ENCODE measurements at places on chromosomes 6 and 20.

- H3K36me3 ChIP-seq = peaks cover 3% of the 10 kb centered on the region
- H3K4me3 ChIP-seq = no peak overlapping the region
Observed at GRCh38 chr20:63297796-63298572, 5.0 kb downstream of the COL20A1 start.

GRCh38 chr6:43368259-43369160, 937 bp downstream of the ZNF318 start:
- H3K4me1 ChIP-seq = peaks cover 17% of the 10 kb centered on the region
- H3K4me3 ChIP-seq = peak overlapping the region; percentile 81
- peak overlapping the region; percentile 75 for H3K27ac ChIP-seq
- peak; percentile 28 for DNase-seq
- H3K27me3 ChIP-seq = no peaks in the 10 kb centered on the region

DNA sequence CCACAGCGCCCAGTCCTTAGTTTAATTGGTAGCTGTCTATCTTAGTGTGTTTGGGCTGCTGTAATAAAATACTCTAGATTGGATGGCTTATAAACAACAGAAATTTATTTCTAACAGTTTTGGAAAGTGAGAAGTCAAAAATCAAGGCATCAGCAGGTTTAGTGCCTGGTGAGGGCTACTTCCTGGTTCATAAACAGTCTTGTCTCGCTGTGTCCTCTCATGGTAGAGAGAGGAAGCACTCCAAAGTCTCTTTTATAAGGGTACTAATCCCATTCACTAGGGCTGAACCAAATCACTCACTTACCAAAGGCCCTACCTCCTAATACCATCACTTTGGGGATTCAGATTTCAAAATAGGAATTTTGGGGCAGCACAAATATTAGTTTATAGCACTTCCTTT, 336.9 kb upstream of the RSPO3 start:
- H3K4me1 ChIP-seq = no peaks in the 10 kb centered on the region
- H3K4me3 ChIP-seq = no peak overlapping the region
- no peak for DNase-seq
- H3K27me3 ChIP-seq = no peaks in the 10 kb centered on the region
- H3K36me3 ChIP-seq = no peaks in the 10 kb centered on the region

DNA sequence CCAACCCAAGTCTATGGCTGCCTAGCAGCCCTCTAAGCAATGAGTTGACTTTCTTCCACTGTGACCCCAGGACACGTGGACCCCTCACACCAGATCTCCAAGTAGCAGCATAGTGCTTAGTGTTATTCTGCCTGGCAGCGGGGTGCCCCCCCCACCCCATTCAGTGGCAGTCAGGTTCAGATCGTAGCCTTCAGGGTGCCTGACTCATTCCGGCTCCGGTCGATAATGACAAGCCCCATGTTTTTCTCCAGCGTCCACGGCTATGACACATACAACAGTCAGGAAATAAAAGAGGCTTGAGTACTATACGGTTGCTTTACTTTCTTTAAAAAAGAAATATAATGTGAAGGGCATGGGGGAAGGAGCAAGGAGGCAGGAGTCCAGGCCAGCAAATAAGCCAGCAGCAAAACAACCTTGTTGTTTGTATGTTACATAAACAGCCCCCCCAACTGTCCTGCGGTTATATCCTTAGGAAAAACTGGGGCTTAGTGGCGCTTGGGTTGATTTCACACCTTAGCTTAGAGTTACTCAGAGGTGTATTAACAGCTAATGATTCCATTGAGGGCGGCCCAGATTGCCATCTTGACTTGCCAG, 23.1 kb downstream of the GNAS start:
- no peak for DNase-seq
- H3K27ac ChIP-seq = no peak overlapping the region
- no peaks in the 10 kb centered on the region for H3K36me3 ChIP-seq
- H3K4me3 ChIP-seq = no peak overlapping the region
- no peaks in the 10 kb centered on the region for H3K27me3 ChIP-seq

- peak; percentile 95 for DNase-seq
- peak within 1 kb of the TSS; percentile 40 for H3K27ac ChIP-seq
- peaks cover 10% of the 10 kb centered on the region for H3K27me3 ChIP-seq
Observed at GRCh38 chr6:114342826-114343781, at the start of gene HS3ST5. Gene HS3ST5 (minus strand): TSS chr6:114343023. CDS start chr6:114062845, 280,178 bp downstream.

DNA sequence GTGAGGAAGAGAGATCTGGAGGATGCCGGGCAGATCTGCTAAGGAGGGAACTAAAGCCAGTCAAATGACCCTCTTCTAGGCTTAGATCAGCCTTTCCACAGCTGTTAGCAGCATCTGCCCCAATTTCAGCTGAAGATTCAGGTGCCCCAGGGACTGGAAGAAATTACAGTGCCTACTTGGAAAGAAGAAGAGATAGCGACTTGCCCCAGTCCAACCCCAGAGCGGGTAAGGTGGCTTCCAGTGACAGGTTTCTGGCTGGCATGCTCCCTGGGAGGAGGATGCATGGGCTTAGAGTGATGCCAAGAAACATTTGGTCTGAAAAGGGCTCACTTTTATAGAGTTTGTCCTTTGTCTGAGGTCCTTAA, 620 bp downstream of the TJAP1 start:
- peak overlapping the region; percentile 71 for H3K4me3 ChIP-seq
- no peaks in the 10 kb centered on the region for H3K36me3 ChIP-seq
- no peak for DNase-seq
- no peaks in the 10 kb centered on the region for H3K27me3 ChIP-seq
- peaks cover 8% of the 10 kb centered on the region for H3K4me1 ChIP-seq

DNA sequence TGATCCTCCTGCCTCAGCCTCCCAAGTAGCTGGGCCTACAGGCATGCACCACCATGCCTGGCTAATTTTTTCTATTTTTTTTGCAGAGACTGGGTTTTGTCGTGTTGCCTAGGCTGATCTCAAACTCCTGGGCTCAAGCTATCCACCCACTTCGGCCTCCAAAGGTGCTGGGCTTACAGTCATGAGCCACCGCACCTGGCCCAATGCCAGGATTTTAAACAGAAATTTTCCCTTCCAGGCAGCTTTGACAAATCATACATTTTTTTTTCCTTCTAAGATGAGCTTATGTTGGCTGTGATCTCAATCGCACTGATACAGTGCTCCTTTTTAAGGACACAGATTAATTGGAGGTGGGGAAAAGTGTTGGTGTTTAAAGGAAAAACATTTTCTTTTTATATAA, 73.2 kb upstream of the CD2AP start:
- no peaks in the 10 kb centered on the region for H3K27me3 ChIP-seq
- no peak for DNase-seq
- no peak overlapping the region for H3K27ac ChIP-seq
- no peaks in the 10 kb centered on the region for H3K4me1 ChIP-seq
- H3K4me3 ChIP-seq = no peak overlapping the region
- H3K36me3 ChIP-seq = no peaks in the 10 kb centered on the region

GRCh38 chr6:165146456-165146855, 162.9 kb downstream of the C6orf118 start:
- H3K27me3 ChIP-seq = no peaks in the 10 kb centered on the region
- peak; percentile 43 for DNase-seq
- no peak overlapping the region for H3K4me3 ChIP-seq

DNA sequence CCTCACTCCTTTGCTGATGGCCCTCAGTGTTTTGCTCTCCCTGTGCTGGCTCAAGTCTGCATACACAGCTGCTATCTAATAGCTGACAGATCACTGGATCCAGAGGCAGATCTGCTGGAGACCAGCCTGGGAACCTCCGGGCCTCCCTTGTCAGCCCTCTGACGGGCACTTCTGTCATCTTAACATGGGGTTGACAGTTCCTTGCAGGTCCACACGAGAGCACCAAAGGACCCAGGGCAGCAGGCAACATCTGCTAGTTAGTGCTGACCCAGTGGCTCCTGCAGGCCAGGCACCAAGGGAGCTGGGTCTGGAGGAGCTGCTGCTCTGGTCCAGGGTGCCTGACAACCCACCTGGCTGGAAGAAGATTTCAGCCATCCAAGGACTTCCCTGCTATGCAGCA, 208.1 kb downstream of the UST start:
- no peak overlapping the region for H3K27ac ChIP-seq
- no peak for DNase-seq
- no peaks in the 10 kb centered on the region for H3K36me3 ChIP-seq
- H3K27me3 ChIP-seq = peaks cover 2% of the 10 kb centered on the region

GRCh38 chr6:118016532-118016931, 109.5 kb downstream of the SLC35F1 start:
- H3K4me3 ChIP-seq = no peak overlapping the region
- H3K27me3 ChIP-seq = no peaks in the 10 kb centered on the region
- peaks cover 1% of the 10 kb centered on the region for H3K4me1 ChIP-seq
- H3K27ac ChIP-seq = no peak overlapping the region
- DNase-seq = no peak
- H3K36me3 ChIP-seq = no peaks in the 10 kb centered on the region

- H3K4me1 ChIP-seq = no peaks in the 10 kb centered on the region
- H3K27me3 ChIP-seq = no peaks in the 10 kb centered on the region
- DNase-seq = no peak
- no peaks in the 10 kb centered on the region for H3K36me3 ChIP-seq
Observed at GRCh38 chr6:64926051-64926450, 781.0 kb downstream of the EYS start.

- no peaks in the 10 kb centered on the region for H3K27me3 ChIP-seq
- H3K4me3 ChIP-seq = no peak overlapping the region
- no peak for DNase-seq
- no peak overlapping the region for H3K27ac ChIP-seq
- H3K4me1 ChIP-seq = no peaks in the 10 kb centered on the region
Observed at GRCh38 chr6:96683819-96684528, 121.0 kb downstream of the FHL5 start.

- H3K27me3 ChIP-seq = no peaks in the 10 kb centered on the region
- no peaks in the 10 kb centered on the region for H3K36me3 ChIP-seq
- DNase-seq = no peak
- no peak overlapping the region for H3K27ac ChIP-seq
- H3K4me1 ChIP-seq = no peaks in the 10 kb centered on the region
Observed at GRCh38 chr6:63525186-63525878, 46.9 kb upstream of the LOC128125822 start.

DNA sequence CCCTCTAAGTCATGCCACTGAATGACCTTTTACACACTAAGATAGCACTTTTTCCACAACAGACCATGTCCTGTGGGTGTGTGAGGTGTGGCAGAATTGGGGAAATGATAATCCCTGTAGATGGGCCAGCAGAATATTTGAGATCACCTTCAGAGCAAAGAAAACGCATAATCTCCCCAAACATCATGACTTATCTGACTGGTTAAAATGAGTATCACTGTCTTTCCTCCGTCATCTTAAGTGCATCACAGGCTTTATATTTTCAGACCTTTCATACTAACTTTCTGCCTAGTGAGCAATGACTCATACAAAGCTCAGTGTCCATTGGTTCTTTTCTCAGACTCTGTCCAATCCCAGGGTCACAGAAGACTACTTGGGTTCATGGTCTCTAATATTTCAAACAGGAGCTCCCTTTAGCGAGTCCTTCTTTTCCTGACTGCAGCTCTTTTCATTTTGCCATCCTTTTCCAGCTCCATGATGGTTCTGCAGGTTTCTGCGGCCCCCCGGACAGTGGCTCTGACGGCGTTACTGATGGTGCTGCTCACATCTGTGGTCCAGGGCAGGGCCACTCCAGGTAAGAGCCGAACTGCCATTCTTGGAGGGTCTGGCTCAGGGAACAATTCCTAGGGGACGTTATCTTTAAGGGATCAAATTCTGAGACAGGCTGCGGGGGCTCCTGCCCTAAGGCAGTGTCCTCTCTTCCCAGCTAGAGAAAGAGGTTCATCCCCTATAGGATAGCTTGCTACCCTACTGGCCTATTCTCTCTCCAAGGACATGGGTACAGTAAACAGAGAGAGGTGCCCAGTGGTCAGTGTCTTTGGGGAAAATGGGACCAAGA, at the start of gene HLA-DPB1:
Gene HLA-DPB1 (plus strand): TSS at position 423 of the 838 bp plus-strand sequence. CDS start 52 bp downstream, at position 475.
- no peaks in the 10 kb centered on the region for H3K36me3 ChIP-seq
- peaks cover 11% of the 10 kb centered on the region for H3K4me1 ChIP-seq
- no peak for DNase-seq
- H3K27ac ChIP-seq = no peak within 1 kb of the TSS
- no peak within 1 kb of the TSS for H3K4me3 ChIP-seq
